Stimulated activated CD8-positive, alpha-beta memory T cell treated with anti-CD3 and anti-CD28 coated beads, Interleukin-4, amount 100 ng/mL, for 1 hour (primary cell): ENCODE measurements at places on chromosomes 2 and 18.

- no peak for DNase-seq
Observed at GRCh38 chr2:168793596-168793995, 8.8 kb upstream of the NOSTRIN start.

DNA sequence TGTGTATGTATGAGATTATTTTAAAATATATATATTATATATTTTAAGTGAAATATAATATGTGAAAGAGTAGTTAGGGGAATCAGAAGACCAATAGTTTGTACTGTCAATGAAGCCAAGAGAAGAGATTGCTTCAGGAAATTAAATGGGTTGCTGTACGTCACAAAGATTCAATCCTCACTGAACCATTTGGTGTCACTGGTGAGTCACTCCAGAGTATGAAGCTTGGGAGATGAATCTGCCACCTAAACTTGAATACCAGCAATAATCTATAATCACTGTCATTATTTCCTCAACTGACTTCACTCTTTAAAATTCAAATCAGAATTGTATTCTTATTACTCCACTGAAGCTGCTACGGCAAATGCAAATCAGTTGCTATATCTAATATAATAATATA is 41.9 kb upstream of the SCN9A start:
- DNase-seq, result no peak

GRCh38 chr2:119251652-119252051 is 28.0 kb downstream of the STEAP3 start:
- DNase-seq, result no peak

DNA sequence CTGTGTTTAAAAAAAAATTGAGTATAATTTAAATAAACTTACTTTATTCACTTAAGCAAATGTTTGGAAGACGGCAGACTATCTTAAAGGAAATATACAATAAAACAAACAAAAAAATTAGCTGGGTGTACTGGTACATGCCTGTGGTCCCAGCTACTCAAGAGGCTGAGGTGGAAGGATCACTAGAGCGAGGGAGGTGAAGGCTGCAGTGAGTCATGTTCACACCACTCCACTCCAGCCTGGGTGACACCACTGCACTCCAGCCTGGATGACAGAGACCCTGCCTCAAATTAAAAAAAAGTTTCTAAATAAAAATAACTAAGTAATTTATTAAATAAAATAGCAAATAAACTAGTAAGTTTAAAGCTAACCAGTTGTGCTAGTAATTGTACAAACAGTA is 7.5 kb downstream of the PUM2 start:
- no peak for DNase-seq

- no peak for DNase-seq
Observed at GRCh38 chr2:84947010-84947593, 23.9 kb upstream of the KCMF1 start.

GRCh38 chr2:241000831-241001321 is 2.5 kb downstream of the SNED1 start:
- DNase-seq, result no peak

GRCh38 chr2:177245010-177245422 is 19.5 kb downstream of the NFE2L2 start:
- no peak for DNase-seq

DNA sequence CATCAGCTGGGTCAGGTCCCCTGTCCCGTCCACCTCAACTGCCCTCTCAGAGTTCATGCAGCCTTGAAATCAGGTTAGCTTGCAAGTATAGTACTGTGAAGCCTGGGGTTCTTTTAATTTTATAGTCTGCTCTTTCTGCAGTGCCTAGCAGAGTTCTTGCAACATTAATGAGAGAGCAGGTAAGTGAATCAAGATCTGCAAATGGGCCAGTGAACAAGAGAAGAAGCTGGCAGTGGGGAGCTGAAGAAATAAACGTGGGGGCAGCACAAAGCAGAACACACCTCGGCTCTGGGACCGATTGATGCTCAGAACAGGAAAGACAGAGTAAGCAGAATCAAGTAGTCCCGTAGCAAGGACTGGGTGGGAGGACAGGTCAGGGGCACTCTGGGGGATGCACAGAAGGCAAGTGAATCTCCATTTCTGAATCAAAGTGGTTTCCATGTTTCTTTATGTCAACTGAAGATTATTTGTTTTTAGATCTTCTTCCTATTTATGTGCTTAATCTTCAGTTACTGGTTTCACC is 675.5 kb downstream of the RNF144A start:
- DNase-seq, result no peak

DNA sequence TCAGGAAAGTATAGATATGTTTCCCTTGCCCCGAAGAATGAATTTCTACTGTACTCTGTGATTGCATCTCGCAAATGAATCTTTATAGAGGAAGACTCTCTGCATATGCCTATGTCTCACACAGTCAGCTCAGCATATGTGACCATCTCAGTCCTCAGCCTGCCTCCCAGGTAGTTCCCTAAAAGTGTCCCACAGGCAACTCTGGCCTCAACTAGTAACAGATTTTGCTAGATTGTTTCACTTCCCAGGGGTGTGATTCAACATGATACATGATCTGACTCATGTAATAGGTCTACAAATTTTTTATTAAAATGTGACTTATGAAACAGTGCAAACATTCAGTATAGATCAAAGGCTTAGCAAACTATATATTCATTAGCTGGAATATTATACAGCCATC is 296.6 kb upstream of the CRIM1 start:
- DNase-seq, result no peak

GRCh38 chr2:11591091-11591490 is 57.2 kb downstream of the GREB1 start:
- DNase-seq, result no peak

GRCh38 chr2:182098648-182099047 is 113.0 kb downstream of the PPP1R1C start:
- no peak for DNase-seq

- DNase-seq, result no peak
Observed at GRCh38 chr18:44792456-44793061, 111.9 kb downstream of the SETBP1 start.

DNA sequence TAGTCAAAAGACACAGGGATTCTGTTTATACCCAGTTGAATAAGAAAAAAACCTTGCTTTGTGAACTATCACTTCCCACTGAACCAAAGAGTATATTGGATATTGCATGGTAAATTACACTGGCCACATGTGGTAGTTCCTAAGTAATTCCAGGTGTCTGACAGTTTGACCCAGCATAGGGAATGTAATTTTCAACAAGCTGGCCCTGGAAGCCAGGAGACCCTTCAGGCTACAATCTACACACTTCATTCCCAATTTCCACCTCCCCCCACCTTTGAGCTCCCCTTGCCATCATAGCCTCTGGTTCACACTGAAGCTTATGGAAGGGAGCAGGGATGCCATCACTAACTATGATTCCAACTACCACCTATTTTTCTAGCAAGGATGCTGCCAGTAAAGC is 2.8 kb downstream of the FRZB start:
- DNase-seq, result no peak

DNA sequence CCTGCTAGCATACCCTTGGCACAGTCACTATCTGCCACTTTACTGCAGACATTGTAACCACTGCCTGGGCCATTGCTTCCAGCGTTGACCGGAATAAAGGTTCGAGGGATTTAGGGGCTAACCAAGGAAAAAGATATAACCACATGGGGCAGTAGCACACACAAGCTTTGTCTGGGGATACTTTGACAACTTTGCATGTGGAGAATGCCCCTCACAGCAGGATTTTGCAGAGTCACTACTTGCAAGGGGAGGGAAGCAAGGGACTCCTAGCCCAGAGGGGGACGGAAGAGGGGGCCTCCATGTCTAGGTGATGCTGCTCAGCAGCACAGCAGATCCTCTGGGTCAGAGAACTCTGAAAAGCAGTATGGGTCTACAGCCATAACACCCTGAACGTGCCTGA is 138.7 kb downstream of the SPP2 start:
- DNase-seq, result no peak

- no peak for DNase-seq
Observed at GRCh38 chr2:226283796-226284195, 515.8 kb downstream of the IRS1 start.
